ENCODE measurements at places on chromosomes 12 and 14. TPM values are rescaled to one million over a fixed set of nuclear protein-coding genes. Genes with fewer than 3 reads are reported as not detected.

Gene DNAH10
- 0.11 TPM for total RNA-seq

Gene ARHGAP9
- total RNA-seq, result not detected

Gene PLCZ1
- not detected for total RNA-seq

Gene SRRM4
- not detected for total RNA-seq

Gene PUS7L
- total RNA-seq, result 20.6 TPM

Gene RILPL1
- total RNA-seq, result 16.6 TPM

Gene UBE3B
- total RNA-seq, result 34.7 TPM

Gene LTB4R
- total RNA-seq, result 2.4 TPM

Gene COQ6
- 48.0 TPM for total RNA-seq

Gene FOXA1
- not detected for total RNA-seq

Gene MLH3
- total RNA-seq, result 19.9 TPM

Gene APOF
- total RNA-seq, result not detected

Gene SLCO1A2
- total RNA-seq, result not detected

Gene ADCY4
- total RNA-seq, result 0.38 TPM

Measured in GM23248 (cell line).